Activated CD4-positive, alpha-beta T cell treated with anti-CD3 and anti-CD28 coated beads for 1 hour (primary cell): ENCODE measurements at places on chromosomes 5 and 9.

DNA sequence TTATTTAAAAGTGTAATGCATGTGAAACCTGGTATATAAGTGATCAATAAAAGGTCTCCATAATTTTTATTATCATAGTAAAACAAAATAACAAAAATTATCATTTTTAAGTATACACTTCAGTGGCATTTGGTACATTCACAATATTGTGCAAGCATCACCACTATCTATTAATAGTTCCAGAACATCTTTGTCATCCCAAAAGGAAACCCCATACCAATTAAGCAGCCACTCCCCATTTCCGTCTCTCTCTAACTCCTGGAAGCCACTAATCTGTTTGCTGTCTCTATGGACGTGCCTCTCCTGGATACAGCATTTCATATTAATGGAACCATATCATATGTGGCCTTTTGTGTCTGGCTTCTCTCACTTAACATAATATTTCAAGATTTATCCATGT lies 7.6 kb downstream of the OLFML2A start:
- DNase-seq = no peak

DNA sequence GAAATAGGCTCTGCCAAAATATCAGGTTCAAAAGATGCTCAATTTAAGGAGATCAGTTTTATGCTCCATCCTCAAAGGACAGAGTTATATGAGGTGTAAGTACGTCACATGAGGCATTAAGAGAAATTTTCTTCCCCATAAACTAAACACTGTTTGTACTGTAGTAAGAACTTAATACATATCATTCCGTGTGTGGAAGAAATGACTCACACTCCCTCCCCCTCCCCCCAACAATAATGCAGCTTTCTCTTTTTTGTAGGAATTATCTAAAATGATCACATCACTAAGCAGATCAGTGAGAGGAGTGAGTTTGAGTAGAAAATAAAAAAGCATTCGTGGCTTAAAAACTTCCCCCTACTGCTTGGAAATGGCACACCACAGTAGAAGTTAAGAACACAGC lies 2.2 kb downstream of the CDH12 start:
- no peak for DNase-seq

DNA sequence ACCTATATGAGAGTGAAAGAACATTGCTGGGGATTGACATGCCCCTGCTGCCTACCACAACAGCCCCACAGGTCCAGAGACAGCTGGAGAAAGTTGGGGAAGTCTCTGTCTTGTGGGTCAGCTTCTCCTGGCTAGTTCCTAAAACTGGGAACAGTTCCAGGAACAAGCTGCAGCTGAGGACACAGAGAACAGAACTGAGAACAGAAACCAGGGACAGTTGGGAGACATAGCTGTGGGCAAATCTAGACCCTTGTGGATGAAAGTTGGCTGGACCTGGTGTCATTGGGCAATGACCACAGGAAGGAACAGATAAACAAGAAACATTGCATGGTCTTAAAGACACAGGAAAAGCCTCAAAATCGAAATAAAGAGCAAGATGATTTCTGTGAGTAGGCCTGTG lies 58.3 kb upstream of the MOCS2 start:
- no peak for DNase-seq

- DNase-seq = no peak
These were observed 366.5 kb downstream of the CHSY3 start for GRCh38 chr5:130270786-130271185.
